Pancreas (tissue), 10 donors: ENCODE measurements at places on chromosomes 4 and X. TPM values are rescaled to one million over a fixed set of nuclear protein-coding genes. Genes with fewer than 3 reads are reported as not detected.

GRCh38 chrX:54134269-54134668 is 48.8 kb downstream of the FAM120C start:
- no peak overlapping the region for H3K4me3 ChIP-seq
- H3K27ac ChIP-seq, result no peak overlapping the region
- no peak for DNase-seq
- H3K36me3 ChIP-seq, result no peaks in the 10 kb centered on the region

DNA sequence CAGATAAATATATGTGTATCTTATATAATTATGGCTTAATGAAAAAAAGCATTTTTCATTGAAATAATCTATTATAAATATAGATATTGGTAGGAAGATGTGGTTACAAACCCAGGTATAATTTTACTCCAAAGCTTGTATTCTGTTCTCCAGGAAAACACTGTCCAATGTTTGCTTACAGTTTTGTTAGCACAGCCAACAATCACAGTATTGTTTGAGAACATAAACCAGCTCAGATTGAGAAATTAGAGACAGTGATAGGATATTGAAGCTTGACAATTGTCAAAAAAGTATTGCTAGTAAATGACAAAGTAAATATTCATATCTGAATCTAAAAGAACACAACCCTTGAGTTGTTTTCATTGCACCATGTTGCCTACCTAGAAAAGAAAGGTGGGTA is 228.8 kb downstream of the ADGRL3 start:
- H3K4me1 ChIP-seq, result no peaks in the 10 kb centered on the region
- H3K27me3 ChIP-seq, result no peaks in the 10 kb centered on the region
- H3K27ac ChIP-seq, result no peak overlapping the region
- no peak for DNase-seq

NRK gene
- 0.74 TPM for total RNA-seq

DNA sequence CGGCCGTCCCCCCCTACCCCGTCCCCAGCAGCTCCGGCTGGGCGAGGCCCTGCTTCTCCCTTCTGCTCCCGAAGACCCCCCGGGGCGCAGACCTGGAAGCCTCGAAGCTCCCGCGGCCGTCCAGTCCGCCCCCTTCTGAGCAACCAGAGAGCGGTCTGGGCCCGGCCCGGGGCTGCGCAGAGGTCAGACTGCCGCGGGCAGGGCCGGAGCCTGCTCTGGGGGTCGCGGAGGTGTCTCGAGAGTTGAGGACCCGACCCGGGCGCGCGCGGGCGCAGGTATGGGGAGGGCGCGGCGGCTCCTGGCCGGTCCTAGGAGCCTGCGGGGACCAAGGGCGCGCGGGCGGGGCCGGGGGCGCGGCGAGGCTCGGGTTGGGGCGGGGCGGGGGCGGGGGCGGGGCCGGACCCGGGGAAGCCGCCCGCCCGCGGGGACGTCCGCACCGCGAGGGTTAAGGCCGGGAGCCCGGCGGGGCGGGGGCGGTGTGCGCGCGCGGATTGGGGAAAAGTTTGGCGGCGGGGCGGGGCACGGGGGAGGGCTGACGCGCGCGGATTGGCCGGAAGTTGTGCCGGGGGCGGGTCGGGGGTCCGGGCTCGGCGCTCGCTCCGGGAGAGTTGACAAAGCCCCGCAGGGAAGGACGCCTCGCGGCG is at the start of gene FGFRL1:
TSS of gene FGFRL1 (plus strand) at position 605 of the 644 bp plus-strand sequence. CDS start 860 bp downstream, outside the sequence.
- H3K27me3 ChIP-seq, result no peaks in the 10 kb centered on the region
- no peaks in the 10 kb centered on the region for H3K36me3 ChIP-seq

DNA sequence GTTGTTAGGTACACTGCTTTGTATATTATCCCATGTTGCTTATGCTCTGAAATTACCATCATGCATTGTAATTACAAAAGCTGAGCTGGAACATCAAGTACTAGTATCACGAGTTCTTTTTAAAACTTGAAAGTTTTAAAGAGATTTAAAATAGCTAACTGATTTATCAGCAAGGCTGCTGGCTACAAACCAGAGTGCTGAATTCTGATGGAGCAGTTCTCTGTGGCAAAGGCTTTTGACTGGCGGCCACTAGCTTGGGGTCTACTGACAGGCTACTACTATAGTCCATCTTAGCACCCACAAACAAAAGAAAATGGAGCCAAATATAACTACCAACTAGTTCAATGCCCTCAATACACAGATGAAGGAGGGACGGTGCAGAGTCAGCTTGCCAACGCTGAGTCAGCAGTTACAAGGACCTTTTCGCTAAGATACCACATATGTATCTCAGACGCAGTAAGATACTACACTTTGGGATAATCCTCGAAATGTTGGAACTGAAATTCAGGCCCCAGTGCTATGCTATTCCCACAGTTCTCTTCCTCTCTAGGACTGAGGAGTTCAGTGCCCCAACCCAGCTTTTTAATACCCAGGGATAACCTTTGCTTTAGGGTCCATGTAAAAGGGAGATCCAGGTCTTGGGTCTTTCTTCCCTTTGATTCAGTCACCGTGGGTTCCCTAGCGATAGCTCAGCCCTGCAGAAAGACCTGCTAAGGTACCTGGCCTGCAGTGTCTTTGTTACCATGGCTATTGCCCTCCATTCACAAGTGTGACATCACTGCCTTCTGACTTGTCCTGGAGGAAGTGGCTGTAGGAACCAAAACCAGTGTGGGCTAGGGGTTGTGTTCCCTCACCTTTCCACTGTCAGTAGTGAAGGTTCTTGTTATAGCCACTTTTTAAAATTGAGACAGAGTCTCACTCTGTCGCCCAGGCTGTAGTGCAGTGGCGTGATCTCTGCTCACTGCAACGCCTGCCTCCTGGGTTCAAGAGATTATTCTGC is 22.8 kb downstream of the MFAP3L start:
- H3K36me3 ChIP-seq, result no peaks in the 10 kb centered on the region
- H3K4me1 ChIP-seq, result no peaks in the 10 kb centered on the region
- H3K4me3 ChIP-seq, result no peak overlapping the region
- no peak overlapping the region for H3K27ac ChIP-seq

RRH gene
- total RNA-seq, result 0.18 TPM

GRCh38 chr4:113563691-113564378 is 197.7 kb downstream of the CAMK2D start:
- H3K36me3 ChIP-seq, result no peaks in the 10 kb centered on the region
- H3K27ac ChIP-seq, result no peak overlapping the region
- no peaks in the 10 kb centered on the region for H3K4me1 ChIP-seq
- no peaks in the 10 kb centered on the region for H3K27me3 ChIP-seq

- H3K27ac ChIP-seq, result no peak overlapping the region
- H3K4me3 ChIP-seq, result no peak overlapping the region
- no peak for DNase-seq
- no peaks in the 10 kb centered on the region for H3K27me3 ChIP-seq
- H3K4me1 ChIP-seq, result no peaks in the 10 kb centered on the region
Measured at GRCh38 chr4:148779771-148780170, 337.6 kb upstream of the NR3C2 start.

DNA sequence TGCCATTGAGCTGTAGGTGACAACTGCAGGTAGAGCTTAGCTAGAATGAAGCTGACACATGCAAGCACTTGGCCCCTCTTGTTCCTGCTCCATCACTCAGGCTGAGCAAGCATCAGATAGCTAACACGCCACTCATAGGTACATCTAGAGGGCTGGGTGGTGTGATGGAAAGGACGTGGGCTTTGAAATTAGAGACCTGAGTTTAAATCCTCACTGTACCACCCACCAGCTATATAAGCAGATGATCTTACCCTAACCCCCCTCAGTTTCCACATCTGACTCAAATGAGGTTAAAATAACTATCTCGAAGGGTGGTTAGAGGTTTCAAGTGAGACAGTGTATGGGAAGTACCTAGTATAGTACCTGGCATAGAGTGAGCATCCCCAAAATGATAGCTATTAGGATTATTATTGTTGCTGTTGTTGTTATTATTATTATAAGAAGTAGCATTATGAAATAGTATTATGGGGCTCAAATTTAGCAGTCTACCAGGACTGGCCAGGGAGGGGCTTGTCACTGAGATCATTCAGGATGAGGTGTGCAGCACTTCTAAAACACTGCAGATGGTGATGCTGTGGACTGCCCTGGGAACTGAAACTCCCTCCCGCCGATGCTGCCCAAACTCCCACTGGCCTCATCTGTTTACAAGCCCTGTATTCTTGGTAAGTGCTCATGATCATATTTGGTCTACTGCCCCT is 59.0 kb downstream of the REELD1 start:
- DNase-seq, result no peak
- no peak overlapping the region for H3K27ac ChIP-seq
- no peaks in the 10 kb centered on the region for H3K4me1 ChIP-seq
- H3K27me3 ChIP-seq, result no peaks in the 10 kb centered on the region
- H3K36me3 ChIP-seq, result no peaks in the 10 kb centered on the region

DGKK gene
- total RNA-seq, result not detected

- H3K4me1 ChIP-seq, result no peaks in the 10 kb centered on the region
- H3K4me3 ChIP-seq, result no peak overlapping the region
- no peak for DNase-seq
- H3K27ac ChIP-seq, result no peak overlapping the region
Measured at GRCh38 chrX:47723689-47724088, 64.7 kb upstream of the UXT start.

HELT gene
- total RNA-seq, result not detected

DNA sequence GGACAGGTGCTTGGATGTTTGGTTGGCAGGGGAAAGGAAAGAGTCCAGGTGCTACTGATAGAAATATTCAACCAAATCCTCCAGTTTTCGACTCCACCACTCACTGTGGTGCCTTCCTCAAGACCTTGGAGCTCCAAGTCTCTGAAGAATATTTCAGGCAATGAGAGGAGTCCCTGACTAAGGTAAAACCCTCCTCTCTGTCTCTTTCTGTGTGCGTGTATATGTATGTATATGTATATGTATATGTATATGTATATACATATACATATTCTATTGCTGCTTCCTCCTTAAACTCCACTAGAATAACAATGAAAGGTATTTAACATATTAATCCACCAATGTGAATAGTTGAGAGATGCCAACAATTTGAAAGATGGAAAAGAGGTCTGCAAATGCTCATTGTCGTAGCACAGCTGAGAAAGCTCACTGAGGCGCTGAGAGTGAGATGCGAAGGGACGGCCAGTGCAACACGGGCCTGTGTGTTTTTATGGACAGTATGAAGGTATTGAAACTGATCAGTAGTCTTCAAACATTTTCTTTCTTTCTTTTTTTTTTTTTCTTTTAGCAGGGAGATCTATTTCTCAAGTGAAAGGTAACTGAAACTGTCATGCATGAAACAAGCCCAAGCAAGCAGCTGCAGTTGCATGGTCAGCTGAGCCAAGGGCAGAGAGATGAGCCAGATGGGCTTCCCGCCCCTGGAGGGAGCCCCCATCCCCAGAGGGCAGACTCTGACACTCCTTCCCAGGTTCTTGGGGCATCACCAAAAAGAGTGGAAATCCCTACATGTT is 41.1 kb upstream of the HS3ST1 start:
- H3K27ac ChIP-seq, result no peak overlapping the region
- no peaks in the 10 kb centered on the region for H3K36me3 ChIP-seq
- H3K27me3 ChIP-seq, result no peaks in the 10 kb centered on the region

GRCh38 chrX:9700555-9700954 is 65.1 kb downstream of the GPR143 start:
- no peaks in the 10 kb centered on the region for H3K4me1 ChIP-seq
- no peak for DNase-seq
- no peak overlapping the region for H3K27ac ChIP-seq
- H3K4me3 ChIP-seq, result no peak overlapping the region

GATB gene
- total RNA-seq, result 1.8 TPM

ADGRG2 gene
- total RNA-seq, result 0.55 TPM

DNA sequence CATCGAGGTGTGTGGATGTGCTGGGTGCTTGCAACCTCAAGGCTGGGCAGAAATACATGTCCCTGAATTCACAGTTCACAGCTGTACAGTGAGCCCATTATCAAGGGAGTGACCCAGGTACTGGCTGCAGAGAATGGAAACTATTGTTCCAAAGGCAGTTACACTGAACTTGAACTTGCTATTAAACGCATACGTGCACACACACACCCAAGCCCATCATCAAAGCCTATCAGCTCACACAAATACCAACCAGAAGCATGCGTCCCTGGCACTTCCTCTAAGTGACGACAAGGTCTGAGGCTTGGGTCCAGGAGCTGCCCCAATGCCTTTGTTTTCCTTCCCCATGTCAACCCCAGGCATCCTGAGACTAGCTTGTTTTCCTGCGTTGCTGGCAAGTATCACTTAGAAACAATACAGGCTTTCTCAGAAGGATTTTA is 88.6 kb downstream of the IRF2 start:
- no peak for DNase-seq
- H3K4me3 ChIP-seq, result no peak overlapping the region
- no peaks in the 10 kb centered on the region for H3K27me3 ChIP-seq

REELD1 gene
- 0.14 TPM for total RNA-seq
